Stimulated activated CD8-positive, alpha-beta memory T cell treated with anti-CD3 and anti-CD28 coated beads, Interleukin-7, amount 100 ng/mL, for 4 hours (primary cell): ENCODE measurements at places on chromosomes 13 and 19.

- DNase-seq: no peak
Observed at GRCh38 chr13:31588316-31588715, 151.0 kb upstream of the RXFP2 start.

DNA sequence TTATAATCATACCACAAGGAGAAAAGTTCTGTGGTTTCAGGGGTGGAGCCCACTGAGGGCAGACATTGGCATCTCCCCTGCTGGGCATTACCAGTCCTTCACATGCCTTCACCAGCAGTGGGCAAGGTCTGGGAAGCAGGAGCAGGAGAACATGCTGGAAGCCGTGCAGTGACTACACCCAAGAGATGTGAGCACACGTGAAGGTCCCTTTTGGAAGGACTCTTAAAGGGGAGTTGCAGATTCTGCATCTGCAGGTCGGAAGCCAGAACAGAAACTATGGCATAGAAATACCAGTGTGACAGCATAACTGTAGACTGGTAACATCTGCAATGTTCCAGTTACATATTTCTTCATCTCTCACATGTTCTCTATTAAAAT, 26.9 kb upstream of the KL start:
- DNase-seq: no peak

GRCh38 chr13:90623318-90624011, 724.0 kb upstream of the MIR17HG start:
- no peak for DNase-seq

DNA sequence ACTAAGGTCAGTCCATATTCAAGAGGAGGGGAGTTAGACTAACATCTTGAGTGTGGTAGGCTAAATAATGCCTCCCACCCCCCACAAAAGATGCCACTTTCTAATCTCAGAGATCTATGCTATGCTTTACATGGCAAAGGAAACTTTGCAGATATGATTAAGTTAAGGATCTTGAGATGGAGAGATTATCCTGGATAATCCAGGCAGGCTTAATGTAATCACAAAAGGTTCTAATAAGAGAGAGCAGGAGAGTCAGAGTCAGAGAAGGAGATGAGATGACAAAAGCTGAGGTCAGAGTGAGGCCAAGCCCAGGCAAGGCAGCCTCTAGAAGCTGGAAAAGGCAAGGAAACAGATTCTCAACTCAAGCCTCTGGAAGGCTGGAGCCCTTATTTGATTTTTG, 1011.6 kb downstream of the PCDH9 start:
- no peak for DNase-seq

GRCh38 chr19:42023121-42023942, 29.3 kb upstream of the ATP1A3 start:
- DNase-seq: no peak

DNA sequence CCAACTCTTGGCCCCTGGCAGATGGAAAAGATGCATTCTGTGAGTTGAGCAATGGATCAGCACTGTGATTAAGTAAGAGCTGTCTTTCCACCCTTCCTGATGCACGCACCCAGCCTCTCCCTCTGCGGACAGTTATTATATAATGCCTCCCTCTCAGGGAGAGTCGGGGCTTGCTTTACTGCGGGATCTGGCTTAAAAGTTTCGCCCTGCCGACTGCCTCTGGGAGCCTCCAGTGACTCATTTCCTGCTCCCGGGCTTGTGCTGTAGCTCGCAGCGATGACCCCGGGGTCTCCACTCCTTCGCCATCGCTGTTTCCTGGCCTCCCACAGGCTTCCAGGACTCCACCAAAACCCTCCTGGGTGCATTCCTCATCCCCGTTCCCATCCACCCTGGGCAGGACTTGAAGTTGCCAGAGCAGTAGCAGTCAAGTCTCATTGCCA, 107.4 kb upstream of the SLC7A1 start:
- DNase-seq: no peak

GRCh38 chr19:35162471-35163326, 8.2 kb downstream of the FXYD5 start:
- DNase-seq: no peak

- no peak for DNase-seq
Observed at GRCh38 chr13:106440866-106441265, 94.6 kb downstream of the EFNB2 start.
